ENCODE measurements at places on chromosomes 12 and 14.

GRCh38 chr12:2016862-2017545 lies 12.7 kb upstream of the DCP1B start:
- DNase-seq, result no peak

DNA sequence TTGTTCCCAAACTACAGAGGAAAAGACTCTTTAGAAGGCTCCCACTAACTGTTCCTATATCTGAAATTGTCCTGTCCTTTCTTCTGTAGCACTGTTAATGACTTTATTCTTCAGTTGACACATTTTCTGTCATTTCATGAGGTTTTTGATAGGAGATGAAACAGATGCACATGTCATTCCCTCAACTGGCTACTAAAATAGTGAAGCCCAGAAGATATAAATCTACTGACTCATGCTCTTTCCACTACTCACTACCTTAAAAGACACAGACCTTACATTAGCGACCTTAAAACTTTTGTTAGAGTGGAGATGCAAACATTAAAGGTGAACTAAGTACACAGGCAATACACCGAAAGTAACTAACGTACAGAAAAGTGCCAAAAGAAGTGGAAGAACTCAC lies 59.5 kb upstream of the ANKS1B start:
- no peak for DNase-seq

DNA sequence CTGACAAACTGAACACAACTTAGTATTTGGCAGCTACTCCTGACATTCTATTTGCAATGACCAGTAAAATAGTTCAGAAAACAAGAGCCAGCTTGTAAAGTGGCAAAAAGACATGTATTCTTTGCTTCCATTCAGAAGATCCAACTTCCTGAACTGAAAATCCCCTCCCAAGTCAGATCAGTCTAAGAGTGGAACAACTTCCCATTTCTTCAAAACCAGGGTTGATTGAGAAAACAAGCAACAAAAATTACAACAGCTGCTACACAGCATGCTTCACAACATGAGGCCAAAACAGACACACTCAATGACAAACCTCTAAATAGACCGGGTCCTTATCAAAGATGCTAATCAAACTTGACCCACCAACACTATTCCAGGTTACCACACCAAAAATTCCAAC lies 40.3 kb downstream of the CIT start:
- no peak for DNase-seq

DNA sequence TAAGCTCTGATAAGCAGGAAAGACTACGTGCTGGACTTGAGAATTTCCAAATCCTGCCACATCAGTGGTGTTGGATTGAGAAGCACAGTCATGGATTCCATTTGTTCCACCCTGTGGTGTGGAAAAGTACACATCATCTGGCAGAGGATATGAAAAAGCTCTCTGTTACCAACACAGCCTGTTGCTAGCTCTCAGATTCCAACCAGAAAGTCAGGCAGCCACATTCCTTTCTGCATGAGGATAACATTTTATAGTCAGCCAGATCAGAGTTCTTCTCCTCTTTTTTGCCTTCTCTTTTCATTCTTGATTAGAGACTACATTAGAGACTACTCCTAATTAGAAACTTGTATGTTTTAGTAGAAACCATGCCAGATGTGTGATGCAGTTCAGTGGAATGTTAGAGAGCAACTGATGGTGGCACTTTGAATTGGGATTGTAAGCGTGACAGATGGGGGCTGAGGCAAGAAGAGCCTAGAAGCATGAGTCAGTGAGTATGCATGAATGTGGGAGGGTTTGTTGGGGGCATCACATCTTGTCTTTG lies 61.2 kb upstream of the STXBP6 start:
- DNase-seq, result no peak

DNA sequence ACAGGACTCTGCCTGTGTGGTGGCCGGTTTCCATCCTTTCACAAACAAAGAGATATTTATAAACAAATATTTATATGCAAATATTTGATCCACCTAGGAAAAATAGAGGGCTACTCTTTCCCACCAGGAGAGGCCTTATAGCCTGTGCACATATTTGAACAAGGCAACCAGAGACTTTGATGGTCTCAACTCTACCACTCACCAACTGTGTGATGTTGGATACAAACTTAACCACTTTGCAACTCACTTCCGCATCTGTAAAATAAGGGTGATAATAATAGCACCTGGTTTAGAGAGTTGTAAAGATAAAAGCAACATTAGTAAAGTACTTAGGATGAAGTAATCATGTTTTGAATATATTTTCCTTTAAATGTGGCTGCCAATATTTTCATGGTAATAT lies 1.5 kb upstream of the CLEC12A start:
- no peak for DNase-seq

DNA sequence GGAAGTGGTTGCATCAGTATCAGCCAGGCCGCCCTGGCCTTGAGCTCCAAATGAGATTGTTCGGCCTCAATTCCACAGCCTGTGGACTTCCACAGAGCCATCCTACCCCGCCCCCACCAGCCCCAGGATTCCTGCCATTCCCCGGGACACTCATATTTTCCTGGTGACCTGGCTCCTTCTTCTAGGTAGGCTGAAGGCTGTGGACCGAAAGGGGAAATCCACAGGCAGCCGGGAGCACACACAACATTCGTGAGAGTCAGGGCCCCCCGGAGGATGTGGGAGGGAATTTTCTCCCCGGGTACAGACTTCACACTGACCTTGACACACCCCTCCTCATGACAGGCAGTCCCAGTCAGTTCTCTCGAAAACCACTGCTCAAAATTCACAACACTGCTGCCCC lies 39.9 kb downstream of the RIN3 start:
- DNase-seq, result no peak
